ENCODE measurements at places on chromosomes 5 and 9.

GRCh38 chr9:132651259-132651658 lies 18.5 kb downstream of the DDX31 start:
- peak; percentile 15 for DNase-seq

- no peak for DNase-seq
These were observed 146.6 kb downstream of the RAPGEF6 start for GRCh38 chr5:131488463-131488862.

DNA sequence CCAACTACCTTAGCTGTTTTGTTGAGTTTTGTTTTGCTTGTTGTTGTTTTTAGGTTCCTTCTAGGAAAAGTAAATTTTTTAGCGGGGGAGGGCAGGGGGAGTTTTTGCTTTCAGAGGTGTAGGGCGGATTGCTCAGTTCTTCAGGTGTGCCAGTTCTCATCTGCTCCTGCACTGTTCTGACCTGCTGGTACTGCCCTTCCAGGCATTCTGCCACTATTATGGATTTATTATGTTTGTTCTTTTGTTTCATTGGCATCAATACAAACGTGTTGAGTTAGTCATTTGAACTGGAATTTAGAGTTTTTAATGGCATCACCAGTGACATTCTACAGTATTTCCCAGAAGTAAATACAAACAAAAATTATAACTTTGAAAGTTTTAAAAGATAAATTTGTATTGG lies 26.0 kb downstream of the ERCC6L2 start:
- DNase-seq = no peak

GRCh38 chr5:15431923-15432322 lies 68.1 kb upstream of the FBXL7 start:
- no peak for DNase-seq

- no peak for DNase-seq
These were observed 51.2 kb upstream of the RPS23 start for GRCh38 chr5:82329393-82329792.

GRCh38 chr5:167104351-167104750 lies 1187.1 kb upstream of the WWC1 start:
- no peak for DNase-seq

- peak; percentile 100 for DNase-seq
These were observed 6.3 kb downstream of the PAX5 start for GRCh38 chr9:37027582-37028419.

GRCh38 chr9:81683704-81684103 lies 5.6 kb downstream of the TLE1 start:
- no peak for DNase-seq

DNA sequence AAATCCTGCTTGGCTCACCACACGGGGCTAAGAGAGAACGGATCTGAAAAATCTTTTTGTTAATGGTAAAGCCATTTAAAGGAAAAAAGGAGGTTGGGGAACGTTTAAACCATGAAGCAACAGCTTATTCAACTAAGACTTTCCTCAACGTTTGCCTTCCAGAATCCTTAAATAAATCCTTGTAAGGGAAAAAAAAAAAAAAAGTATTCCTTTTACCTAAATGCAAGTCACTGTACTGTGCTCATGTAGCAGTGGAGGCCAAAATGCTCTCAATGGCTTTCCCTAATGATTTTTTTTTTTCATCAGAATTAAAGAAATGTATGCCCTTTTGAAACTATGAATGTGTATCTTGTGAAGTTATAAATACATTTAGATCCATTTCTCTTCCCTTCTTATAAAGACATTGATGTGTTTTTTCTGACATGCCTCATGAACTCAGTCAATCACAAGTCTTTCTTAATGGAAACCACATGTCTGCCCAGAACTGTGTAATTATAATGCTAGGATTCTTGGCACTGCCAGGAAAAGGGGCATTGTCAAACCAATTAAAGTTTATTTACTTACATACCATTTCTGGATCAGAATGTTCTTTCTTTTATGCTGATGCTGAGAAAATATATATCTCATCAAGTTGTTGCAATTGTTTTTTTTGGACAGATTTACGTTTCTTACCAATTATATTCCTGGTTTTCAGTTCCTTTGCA lies 107.5 kb downstream of the EBF1 start:
- DNase-seq = no peak

- DNase-seq = no peak
These were observed 54.3 kb downstream of the MEGF10 start for GRCh38 chr5:127344931-127345330.

- no peak for DNase-seq
These were observed 13.9 kb downstream of the SGCD start for GRCh38 chr5:156340893-156341292.

- no peak for DNase-seq
These were observed 6.3 kb downstream of the MTREX start for GRCh38 chr5:55313870-55314617.

DNA sequence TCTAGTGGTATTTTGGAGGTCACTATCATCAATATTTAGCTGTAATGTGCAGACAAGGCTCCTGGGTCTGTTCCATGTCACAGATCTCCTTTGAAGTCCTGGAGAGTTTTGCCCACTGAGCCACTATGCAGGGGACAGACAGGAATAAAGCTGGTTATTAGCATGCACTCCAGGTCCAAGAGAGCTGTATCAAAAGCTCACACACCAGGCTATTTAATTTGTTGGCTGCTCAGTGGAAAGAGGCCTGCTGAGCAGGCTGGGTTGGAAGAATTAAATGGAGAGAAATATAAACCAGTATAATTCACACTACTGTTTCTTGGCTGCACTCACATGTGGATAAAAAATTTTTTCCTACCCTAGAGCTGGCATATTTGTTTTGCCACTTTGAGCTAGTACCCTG lies 113.8 kb upstream of the TAF11L2 start:
- no peak for DNase-seq

DNA sequence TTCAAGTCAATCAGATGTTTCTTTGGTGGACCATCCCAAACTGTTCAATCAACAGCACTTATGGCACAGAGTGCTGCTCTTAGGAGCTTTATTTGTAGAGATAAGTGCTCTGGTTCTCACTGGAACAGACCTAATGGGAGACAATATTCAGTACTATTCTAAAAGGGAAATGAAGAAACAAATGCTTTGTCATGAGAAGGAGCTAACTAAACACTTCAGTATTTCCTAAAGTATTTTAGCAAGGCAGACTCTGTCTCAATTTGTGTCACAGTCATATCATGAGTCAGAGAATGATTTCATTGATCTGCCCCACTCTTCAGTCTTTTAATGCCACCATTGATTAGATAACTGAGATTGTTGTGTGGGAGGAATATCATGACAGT lies 175.3 kb downstream of the SLF1 start:
- no peak for DNase-seq

GRCh38 chr9:123972618-123973017 lies 39.0 kb upstream of the LHX2 start:
- DNase-seq = no peak

DNA sequence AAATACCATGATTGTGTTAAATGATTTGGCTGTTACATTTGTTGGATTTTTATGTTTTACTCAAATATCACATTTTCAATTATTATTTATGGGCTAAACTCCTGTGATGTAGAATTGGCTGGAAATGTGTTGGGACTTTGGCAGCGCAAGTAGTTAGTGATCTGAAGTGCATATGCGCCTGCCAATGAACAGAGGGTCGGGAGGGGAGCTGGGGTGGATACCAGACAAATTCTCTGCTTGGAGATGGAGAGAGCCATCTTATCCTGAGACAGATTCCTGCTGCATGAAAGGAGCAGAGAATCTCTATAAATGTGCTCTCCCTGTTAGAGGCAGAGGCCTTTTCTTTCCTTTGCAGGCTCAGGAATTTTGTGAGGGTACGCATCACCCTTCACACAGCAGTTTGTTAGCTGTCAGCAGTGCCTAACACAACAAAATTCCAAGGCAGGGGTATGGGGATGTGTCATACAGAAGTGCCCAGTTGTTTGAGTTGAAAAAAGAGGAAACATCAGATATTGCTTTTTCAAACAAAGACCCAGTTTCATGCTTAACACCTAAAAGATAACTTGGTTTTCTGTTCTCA lies 489.1 kb downstream of the CSNK1G3 start:
- no peak for DNase-seq

GRCh38 chr5:179195561-179196404 lies 135.6 kb downstream of the ZNF354C start:
- DNase-seq = no peak

DNA sequence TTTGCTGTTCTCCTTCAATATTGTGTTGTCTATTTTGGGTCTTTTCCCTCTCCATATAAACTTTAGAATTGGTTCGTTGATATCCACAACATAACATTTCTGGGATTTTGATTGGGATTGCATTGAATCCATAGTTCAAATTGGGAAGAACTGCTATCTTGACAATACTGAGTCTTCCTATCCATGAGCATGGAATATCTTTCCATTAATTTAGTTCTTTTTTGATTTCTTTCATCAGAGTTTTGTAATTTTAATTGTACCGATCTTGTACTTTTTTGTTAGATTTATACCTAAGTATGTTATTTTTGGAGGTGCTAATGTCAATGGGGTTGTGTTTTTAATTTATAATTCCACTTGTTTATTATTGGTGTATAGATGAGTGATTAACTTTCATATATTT lies 135.1 kb downstream of the NR3C1 start:
- DNase-seq = no peak

- DNase-seq = peak; percentile 37
These were observed 2.8 kb downstream of the ST8SIA4 start for GRCh38 chr5:100900142-100900795.

GRCh38 chr5:153399595-153399994 lies 90.9 kb upstream of the GRIA1 start:
- DNase-seq = no peak

DNA sequence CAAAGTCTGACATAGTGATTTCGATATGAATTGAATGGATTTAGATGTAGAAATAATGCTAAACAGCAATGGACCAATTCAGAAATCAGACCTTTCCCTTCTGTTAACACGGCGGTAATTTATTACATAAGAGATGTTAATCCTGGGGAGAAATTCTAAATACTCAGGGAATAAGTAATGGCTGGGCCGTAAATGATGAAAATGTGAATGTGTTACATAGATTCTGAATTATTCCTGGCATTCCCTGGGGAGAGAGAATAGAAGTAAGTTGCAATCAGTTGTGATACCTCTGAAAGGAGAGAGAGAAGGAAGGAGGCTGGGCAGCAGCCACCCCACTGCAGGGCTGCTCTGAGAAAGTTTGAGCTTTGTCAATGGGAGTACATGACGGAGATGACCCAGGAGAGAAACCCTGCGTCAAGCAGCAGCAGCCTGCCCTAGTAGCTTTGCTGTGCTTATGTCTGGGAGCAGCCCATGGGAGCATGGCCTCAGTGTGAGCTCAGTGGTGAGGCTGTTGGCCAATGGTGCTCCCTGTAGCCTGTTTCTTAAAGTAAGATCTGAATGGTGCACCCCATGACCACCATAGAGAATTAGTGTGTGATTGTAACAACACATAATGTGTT lies 420.1 kb downstream of the MTRR start:
- DNase-seq = no peak

DNA sequence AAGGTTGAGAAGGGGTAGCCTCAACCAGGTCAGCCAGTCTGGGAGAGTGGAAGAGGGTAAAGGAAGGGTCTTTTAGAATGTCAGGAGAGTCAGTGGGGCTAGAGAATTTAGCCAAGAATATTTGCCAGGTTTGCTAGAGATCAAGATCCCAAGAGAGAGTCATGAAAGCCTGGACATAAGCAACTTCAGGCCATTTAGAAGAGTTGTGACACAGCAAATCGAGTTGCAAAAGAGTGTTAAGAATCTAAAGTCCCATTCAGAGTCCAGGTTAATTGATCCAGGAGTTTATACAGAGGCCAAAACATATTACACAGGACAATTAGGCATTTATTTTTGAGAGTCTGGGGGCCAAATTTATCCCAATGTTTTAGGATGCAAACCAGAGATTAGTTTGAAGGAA lies 1260.1 kb upstream of the ACO1 start:
- no peak for DNase-seq

- no peak for DNase-seq
These were observed 101.5 kb upstream of the ARRDC3 start for GRCh38 chr5:91484662-91485061.
